ENCODE measurements at places on chromosomes 6 and 20.

- no peak for DNase-seq
These were observed 8.2 kb upstream of the NTSR1 start for GRCh38 chr20:62700261-62700930.

GRCh38 chr6:139262519-139263300, 29.1 kb downstream of the TXLNB start:
- no peak for DNase-seq

- DNase-seq, result no peak
These were observed 15.2 kb downstream of the FOXP4 start for GRCh38 chr6:41561416-41561815.

DNA sequence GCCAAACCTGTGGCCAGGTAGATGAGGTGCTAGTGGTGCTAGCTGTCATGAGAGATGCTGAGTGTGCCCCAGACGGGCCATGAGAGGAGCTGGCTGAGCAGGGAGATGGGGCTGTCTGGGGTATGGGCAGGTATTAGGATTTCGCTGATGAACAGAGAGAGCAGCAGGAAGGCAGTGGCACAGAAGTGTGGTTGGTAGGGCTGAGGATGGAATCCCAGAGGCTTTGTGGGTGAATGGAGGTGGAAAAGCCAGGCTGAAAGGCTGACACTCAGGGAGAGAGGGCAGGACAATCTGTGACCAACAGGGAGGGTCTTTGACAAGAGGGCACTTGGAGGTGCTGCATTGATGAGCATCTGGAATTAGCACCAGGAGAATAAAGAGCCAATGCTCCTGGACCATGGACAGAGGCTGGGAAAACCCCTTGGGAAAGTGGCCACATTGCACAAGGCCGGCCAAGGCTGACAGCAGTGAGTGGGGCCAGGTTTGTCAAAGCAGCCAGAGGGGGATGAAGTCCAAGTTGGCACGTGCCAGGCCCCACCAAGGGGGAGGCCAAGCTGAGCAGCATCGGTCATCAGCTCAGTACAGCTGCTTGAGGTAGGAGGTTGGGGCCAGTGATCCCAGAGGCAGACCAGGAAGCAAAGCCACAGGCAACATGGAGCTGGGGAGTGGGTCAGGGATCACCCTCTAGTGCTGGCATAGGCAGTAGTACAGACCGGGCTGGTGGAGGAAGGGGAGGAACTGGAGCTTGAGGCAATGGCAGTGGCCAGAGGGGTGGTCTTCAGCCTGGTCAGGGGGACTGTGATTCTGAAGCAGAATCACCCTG, 19.7 kb upstream of the SGK2 start:
- DNase-seq, result no peak

DNA sequence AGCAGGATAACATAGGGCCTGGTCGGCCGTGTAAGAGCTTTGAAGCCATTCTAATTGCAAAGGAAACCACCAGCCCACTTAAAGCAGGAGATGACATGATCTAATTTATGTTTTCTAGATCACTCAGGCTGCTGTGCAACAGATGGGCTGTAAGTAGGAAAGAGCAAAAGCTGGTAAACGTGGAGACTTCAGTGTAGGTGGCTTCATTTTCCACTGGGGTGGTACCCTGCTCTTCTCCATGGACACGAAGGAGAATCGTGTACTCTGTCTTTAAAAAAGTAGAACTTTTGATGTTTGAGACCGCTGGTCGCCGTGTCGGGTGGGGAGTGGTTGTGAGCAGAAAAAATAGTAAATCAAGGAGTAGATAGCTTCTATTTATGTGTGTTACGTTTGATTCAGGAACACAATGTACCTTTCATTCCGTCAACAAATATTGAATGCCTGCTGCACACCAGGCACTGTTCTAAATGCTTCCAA, 6.4 kb downstream of the CASS4 start:
- no peak for DNase-seq

DNA sequence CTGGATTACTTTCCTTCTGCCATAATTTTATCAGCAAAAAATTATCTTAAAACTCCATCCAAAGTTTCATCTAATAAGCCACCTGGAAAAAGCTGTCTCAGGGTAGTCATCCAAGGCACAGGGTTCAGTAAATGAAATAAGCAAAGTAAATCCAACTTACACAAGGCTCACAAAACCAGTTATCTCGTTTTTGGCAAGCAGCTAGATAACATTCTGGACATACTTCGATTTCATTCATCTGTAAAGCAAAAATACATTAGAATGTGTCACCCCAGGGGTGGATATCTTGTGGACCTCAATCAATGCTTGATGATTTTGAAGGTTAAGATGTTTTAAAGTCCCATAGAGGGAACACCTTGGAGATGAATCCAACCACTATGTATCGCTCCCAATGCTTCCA, 73.1 kb downstream of the ZMYND8 start:
- no peak for DNase-seq

DNA sequence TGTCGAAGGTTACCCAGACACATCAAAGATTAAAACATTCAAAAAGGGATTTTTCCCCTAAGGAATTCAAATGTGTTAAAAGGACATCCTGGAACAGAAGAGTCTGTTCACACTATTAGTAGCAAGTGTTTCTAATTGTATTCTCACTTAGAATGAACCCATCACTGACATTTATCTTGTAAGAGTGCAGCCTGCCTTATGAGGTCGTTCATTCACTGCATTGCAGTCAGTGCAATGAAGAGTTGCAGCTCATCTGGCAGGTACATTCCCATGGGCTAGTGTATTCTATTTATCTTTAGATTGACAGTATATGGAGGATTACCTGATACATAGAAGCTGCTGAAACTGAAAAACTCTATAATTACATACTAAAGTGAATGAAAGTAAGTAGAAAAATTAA, 36.5 kb downstream of the PHACTR1 start:
- DNase-seq, result no peak

- DNase-seq, result no peak
These were observed 44.6 kb downstream of the DPPA5 start for GRCh38 chr6:73309535-73309784.

All from M059J (cell line).